ENCODE measurements at places on chromosomes 2 and 18.
A peak's percentile ranks its signal among the peaks of the same experiment; 100 is the strongest.

DNA sequence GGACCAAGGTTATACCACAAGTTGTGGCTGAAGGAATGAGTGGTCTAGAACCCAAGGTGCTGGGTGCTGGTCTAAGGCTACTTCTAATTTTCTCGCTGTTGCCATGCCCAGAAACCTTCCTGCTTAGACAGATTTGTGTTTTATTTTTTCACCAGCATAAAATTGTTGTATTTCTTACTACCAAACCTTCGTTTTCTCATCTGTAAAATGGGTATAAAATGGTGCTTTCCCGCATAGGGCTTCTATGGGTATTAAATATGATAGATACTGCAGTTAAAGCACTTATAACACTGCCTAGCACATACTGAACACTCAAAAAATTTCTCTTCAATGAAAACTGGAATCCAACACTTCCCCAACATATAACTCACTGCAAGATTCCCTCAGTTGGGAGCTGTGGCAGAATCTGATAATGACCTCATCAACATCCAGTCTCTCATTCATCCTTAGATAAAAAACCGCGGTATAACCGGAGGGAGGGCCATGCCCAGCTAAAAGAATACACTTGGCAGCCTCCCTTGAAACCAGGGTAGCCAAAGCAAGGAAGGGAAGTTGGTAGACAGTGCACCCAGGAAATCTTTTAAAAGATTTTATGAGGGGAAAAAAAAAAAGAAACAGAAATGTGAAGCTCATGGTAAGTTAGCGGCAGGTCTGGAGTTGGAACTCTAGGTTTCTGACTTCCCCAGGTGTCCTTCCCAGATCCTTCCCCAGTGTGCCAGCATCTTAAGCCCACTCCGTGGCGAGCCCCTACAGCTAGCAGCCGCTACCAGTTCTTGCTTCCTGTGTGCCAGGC, 1.2 kb downstream of the NEMP2 start:
- DNase-seq, result no peak

DNA sequence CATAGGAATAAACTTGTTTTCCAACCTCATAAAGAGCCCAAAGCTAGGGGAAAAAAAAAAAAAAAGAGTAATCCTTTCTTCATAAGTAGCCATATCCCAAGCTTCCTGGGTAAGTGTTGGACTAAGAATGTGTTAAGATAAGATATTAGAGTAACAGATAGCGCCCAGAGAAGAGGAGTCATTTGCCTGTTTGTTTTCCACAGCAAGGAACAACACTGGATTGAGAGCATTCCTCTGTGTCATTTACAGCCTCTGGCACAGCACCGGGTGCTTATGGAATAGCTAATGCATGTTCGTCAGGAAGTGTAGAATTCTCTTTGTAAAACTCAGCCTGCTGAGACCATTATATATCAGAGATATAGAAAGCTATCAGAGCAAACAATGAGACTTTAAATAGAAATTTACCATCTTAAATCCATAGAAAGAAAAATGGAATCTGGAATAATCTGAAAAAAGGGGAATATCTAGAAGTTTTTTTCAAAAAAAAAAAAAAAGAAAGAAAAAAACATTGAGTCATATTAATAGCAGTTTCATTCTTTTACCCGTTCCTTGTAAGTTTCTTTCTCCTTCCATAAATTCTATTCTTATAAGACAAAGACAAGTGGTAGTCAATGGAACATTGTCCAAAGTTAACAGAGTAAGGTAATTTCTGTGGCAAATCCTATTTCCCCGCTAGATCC, 37.6 kb downstream of the LRP2 start:
- no peak for DNase-seq

DNA sequence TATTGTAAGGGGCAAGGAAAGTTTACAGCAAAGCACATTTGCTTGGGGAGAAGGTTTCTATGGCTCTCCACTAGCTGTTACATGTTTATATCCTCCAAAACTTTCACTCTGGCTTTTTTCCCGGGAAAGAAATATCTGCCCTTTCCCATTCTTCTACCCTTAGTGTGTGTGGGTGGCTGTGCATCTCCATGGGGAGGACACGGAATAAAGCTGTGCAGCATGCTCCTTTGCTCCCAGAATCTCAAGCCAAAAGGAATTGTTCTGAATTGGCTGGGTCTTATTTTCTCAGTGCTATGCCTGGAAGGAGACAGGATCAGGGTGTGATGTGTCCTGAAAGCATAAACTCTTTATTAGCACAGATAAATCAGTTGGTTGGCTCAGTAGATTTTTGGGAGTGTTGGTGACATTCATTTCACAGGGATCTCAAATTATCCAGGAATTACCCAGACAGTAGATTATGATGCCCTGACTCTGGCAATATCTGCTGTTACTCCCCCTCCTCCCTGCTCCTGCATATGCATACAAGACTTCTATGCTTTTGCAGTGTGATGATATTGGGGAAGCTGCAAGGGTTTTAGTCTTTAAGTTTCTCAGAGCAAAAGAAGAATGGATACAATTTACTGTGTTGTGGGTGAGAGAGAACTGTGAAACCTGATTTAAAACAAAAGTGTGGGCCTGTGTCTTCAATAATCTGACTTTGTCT, 63.1 kb downstream of the PARD3B start:
- DNase-seq, result no peak

GRCh38 chr18:55266981-55267380, 307.7 kb upstream of the CCDC68 start:
- no peak for DNase-seq

GRCh38 chr2:24675338-24675737, 117.9 kb downstream of the PTRHD1 start:
- no peak for DNase-seq

- no peak for DNase-seq
Measured at GRCh38 chr2:217304582-217304981, 444.7 kb upstream of the TNP1 start.

GRCh38 chr2:151037434-151037833, 224.2 kb downstream of the RBM43 start:
- no peak for DNase-seq

DNA sequence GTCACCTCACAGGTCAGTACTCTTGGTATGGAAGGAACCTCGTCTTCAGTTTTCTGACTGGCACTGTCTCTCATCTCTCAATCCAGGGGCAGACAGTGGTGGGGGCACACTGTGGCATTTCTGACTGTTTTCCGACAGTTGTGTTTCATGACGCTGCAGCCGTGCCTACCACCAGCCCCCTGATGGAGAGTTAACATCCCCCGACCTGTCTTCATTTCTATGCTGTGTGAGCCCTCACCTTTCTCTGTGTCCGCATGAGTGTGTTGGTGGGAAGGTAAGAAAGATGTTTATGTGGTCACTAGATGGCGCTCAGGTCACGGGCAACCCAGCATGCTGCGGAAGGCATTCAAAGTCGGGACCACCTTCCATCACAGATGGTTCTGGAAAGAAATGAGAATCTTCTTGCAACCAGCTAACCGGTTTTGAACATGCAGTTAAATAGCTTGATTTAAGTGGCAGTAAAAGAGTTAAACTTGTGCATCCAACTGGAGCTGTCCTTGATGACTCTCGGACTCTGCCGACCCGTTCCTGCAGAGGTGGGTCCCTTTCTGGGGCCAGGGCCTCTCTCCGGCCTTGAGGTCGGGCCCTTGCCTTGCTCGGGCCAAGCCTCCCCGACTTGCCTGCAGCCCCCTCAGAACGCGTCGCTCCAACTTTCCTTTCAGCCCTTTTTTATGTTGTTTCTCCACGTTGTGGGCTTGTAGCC, 92.4 kb downstream of the DYSF start:
- peak; percentile 63 for DNase-seq

- no peak for DNase-seq
Measured at GRCh38 chr2:217877866-217878265, 124.9 kb downstream of the TNS1 start.

- no peak for DNase-seq
Measured at GRCh38 chr2:150165988-150166312, 321.5 kb downstream of the RND3 start.

DNA sequence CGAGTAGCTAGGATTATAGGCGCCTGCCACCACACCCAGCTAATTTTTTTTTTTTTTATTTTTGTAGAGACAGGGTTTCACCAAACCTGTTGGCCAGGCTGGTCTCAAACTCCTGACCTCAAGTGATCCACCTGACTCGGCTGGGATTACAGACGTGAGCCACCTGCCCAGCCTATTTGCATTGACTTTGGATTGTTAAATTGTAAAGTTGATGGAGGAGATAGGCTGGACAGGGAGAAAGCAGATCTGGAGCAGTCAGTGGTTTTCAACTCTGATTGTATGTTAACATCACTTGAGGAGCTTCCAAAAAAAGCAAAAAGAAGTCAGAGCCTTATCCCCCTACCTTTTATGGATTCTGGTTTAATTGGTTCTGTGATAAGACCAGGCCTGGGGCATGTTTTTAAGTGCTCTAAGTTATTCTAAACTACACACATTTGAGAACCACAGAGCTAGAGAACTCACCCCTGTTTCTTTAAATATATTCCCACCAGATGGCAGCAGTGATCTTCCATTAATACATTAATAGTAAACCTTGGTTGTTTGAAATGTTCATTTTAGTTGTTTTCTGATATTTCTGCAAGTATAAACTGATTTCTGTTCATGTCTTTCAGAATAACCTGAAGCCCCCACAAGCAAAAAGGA, 7.5 kb downstream of the C2orf49 start:
- DNase-seq, result peak; percentile 70

DNA sequence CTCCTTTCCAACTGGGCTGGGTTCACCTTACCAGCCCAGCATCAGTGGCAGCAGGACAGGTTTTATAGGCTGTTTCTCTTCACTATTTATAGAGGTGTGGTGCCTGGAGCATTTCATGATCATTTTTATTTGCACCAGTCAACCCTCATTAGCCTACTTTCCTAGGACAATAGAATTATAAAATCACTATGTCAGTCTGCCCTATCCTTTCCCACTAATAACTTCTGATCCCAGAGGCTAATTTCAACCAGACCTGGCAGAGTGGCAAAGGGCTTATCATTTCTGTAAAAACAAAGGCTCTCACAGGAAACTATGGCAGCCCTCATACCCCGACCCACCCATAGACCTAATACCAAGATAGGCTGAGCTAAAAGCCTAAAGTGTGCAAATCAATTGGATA, 243.5 kb upstream of the TMEFF2 start:
- no peak for DNase-seq

GRCh38 chr18:4130734-4131719, 324.1 kb downstream of the DLGAP1 start:
- no peak for DNase-seq

GRCh38 chr2:240781471-240782220, 38.4 kb downstream of the KIF1A start:
- no peak for DNase-seq

DNA sequence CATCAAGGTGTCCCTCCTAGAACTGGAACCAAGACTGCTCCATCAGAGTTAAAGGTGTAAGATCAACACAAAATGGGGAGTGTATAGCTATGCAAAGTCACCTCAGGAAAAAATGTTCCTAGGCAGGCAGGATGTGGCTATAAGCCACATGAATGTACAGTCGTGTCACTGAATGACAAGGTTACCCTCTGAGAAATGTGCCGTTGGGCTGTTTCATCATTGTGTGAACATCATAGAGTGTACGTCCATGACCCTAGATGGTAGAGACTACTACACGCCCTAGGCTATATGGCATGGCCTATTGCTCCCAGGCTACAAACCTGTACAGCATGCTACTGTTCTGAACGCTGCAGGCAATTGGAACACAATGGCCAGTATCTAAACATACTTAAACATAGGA, 24.5 kb downstream of the TYMS start:
- DNase-seq, result no peak

DNA sequence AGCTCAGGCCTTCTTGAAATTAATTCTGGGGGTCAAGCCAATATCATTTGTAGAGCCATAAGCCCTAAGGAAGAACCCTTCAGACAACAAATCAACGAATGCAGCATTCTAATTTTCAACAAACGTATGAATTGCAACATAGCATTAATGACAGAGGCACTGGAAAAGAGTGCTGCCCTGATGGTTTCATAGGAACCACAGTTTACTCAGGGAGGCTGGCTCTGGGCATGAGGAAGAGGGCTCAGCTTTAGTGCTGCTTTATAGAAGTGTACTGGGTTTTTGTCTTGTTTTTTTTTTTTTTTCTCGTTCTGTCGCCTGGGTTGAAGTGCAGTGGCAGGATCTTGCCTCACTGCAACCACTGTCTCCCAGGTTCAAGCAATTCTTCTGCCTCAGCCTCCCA, 36.1 kb upstream of the CAB39 start:
- no peak for DNase-seq

- no peak for DNase-seq
Measured at GRCh38 chr2:109644571-109645275, 30.6 kb downstream of the SOWAHC start.

- no peak for DNase-seq
Measured at GRCh38 chr2:11082880-11083279, 72.4 kb upstream of the SLC66A3 start.

DNA sequence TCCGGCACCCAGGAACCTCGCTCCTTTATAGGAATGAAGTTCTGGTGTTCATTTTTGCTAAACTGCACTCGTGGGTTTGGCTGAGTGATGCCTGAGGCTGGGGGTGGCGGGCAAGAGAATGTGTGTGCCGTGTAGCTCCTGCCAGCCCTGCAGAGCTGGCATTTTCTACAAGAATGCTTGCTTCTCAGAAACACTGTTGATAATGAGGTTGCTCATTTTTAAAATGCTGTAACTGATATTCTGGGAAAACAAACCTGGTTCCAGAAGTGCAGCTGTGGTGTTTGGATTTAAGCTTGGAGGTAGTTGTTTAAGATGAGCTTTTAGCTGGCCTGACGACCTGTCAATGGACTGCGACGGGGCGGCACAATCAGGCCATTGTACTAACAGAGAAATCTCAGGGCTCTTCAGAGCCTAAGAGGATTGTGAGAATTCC, 511.9 kb upstream of the TNP1 start:
- DNase-seq, result no peak

- no peak for DNase-seq
Measured at GRCh38 chr2:215697496-215697895, 261.6 kb upstream of the FN1 start.

DNA sequence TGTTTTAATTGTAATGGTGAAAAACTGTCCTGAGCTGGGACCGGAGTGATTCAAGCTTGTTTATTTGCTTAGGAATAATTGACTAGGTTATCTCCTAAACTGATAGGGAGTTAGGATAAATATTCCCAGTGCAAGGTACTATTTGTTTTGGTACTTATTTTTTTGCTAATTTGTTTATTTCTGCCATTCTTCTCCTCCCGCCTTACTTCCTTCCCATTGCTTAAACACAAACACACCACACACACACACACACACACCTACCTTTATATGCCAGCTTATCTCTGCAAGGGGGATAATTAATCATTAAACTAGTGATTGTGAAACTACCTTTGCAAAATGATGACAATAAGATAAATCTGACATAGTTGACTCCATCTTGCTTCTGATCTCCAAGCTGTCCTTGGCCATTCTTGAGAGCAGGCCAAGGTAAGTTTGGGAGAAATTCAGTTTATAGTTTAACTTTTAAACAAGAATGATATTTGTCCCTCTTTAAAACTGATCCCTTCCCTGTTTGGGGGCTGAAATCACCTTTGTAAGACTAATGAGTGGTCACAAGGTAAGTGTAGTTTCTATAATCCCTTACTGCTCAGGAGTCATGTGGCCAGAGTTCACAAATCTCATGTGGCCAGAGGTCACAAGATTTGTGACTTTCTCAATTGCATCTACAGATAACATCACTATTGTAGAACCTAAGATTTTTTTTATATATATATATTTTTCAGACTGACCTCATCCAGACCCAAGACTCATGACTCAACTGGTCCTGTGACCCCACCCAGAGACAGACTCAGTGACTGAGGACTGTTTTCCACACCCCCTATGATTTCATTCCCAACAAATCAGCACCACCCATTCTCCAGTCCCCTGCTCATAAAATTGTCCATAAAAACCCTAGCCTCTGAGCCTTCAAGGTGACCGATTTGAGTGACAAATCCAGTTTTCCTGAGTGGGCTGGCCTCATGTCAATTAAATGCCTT, 83.1 kb upstream of the LRRTM4 start:
- DNase-seq, result no peak

- peak; percentile 76 for DNase-seq
Measured at GRCh38 chr18:48566589-48566988, 27.8 kb downstream of the CTIF start.
